CD4-positive, alpha-beta memory T cell (primary cell): ENCODE measurements at places on chromosomes 12 and 14. TPM values are rescaled to one million over a fixed set of nuclear protein-coding genes. Genes with fewer than 3 reads are reported as not detected.

DNA sequence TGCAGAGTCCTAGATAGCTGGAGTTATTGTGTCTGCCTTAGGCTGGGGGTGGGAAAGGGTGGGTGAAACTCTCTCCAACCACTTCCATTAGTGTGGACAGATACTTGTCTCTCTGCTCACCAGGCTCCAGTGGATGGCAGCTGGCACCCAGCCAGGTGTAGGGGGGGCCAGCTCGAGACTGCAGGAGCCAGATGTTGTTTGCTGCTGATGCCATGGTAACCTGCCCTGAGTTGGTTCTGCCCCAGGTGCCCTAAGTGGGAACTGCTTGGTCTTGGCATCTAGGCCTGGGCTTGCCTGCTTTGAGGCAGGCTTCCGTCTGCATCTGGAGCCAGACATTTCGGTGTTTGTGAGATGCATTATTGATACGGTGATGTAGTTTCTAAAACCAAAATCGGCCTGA, 82.2 kb downstream of the ADCK1 start:
- no peak for DNase-seq
- H3K36me3 ChIP-seq = no peaks in the 10 kb centered on the region

DNA sequence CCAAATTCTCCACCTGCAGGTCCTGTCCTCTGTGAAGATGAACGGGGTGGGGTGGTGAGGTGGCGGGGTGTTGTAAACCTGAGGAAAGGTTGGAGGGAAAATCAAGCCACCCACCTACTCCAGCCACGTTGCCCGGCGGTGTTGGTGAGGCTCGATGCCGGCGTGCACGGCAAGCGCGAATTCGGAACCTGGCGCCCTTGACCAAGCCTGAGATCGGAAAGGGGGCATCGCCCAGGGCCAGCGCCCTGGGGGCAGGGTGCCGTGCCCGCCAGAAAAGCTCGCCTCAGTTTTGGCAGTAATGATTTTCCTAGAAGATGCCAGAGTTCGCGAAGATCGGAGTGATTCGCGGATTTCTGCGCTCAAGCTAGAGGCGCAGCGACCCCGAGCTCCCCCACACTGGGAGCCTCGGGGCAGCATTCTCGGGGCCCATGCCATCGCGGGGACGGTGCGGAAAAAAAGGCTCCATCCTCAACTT, 817 bp downstream of the STXBP6 start:
- H3K27me3 ChIP-seq = peaks cover 21% of the 10 kb centered on the region
- H3K4me3 ChIP-seq = no peak overlapping the region
- no peaks in the 10 kb centered on the region for H3K36me3 ChIP-seq
- no peak overlapping the region for H3K27ac ChIP-seq

- DNase-seq = no peak
- H3K36me3 ChIP-seq = no peaks in the 10 kb centered on the region
- no peaks in the 10 kb centered on the region for H3K27me3 ChIP-seq
- peaks cover 15% of the 10 kb centered on the region for H3K4me1 ChIP-seq
These were observed 107.5 kb upstream of the DYRK2 start for GRCh38 chr12:67540920-67541624.

- DNase-seq = no peak
- no peaks in the 10 kb centered on the region for H3K4me1 ChIP-seq
- H3K27ac ChIP-seq = no peak overlapping the region
- no peaks in the 10 kb centered on the region for H3K27me3 ChIP-seq
- H3K4me3 ChIP-seq = no peak overlapping the region
These were observed 101.3 kb downstream of the SLC6A15 start for GRCh38 chr12:84811291-84811690.

- H3K27me3 ChIP-seq = no peaks in the 10 kb centered on the region
- peaks cover 6% of the 10 kb centered on the region for H3K36me3 ChIP-seq
- H3K27ac ChIP-seq = no peak overlapping the region
These were observed 33.3 kb upstream of the ALDH2 start for GRCh38 chr12:111733340-111733915.

GRCh38 chr12:59219148-59219547, 298.8 kb upstream of the LRIG3 start:
- no peaks in the 10 kb centered on the region for H3K4me1 ChIP-seq
- no peak for DNase-seq
- H3K36me3 ChIP-seq = no peaks in the 10 kb centered on the region
- no peak overlapping the region for H3K4me3 ChIP-seq
- no peaks in the 10 kb centered on the region for H3K27me3 ChIP-seq

- DNase-seq = no peak
- no peak overlapping the region for H3K27ac ChIP-seq
- H3K36me3 ChIP-seq = no peaks in the 10 kb centered on the region
- H3K4me3 ChIP-seq = no peak overlapping the region
- peaks cover 31% of the 10 kb centered on the region for H3K4me1 ChIP-seq
- H3K27me3 ChIP-seq = peaks cover 5% of the 10 kb centered on the region
These were observed 24.2 kb upstream of the INF2 start for GRCh38 chr14:104665114-104665656.

GRCh38 chr14:93005838-93006237, 82.9 kb downstream of the CHGA start:
- H3K27ac ChIP-seq = no peak overlapping the region
- no peaks in the 10 kb centered on the region for H3K27me3 ChIP-seq
- DNase-seq = no peak
- no peaks in the 10 kb centered on the region for H3K4me1 ChIP-seq
- no peaks in the 10 kb centered on the region for H3K36me3 ChIP-seq

DNA sequence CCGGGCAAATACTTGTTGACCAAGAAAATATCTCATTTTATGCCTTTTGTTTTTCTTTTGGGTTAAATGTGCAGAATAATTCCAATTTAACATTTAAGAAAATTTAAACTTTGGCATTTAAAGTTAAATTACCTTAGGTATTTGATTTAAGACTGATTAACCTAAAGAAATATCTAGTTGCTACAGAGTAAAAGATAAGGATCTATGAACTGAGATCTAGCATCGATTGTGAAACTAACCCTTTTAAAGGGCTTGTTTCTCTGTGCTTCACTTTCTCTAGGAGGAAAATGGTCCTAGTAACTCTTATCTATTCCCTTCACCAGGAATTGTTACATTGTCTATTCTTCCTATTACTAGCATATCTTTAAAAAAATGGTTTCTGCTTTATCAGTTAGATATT, 2.6 kb upstream of the TTC8 start:
- no peak overlapping the region for H3K27ac ChIP-seq
- no peaks in the 10 kb centered on the region for H3K27me3 ChIP-seq
- no peak overlapping the region for H3K4me3 ChIP-seq
- DNase-seq = no peak
- peaks cover 11% of the 10 kb centered on the region for H3K4me1 ChIP-seq

- H3K27ac ChIP-seq = no peak overlapping the region
- no peaks in the 10 kb centered on the region for H3K36me3 ChIP-seq
- H3K4me3 ChIP-seq = no peak overlapping the region
- DNase-seq = no peak
- no peaks in the 10 kb centered on the region for H3K27me3 ChIP-seq
These were observed 330.6 kb upstream of the FBXO33 start for GRCh38 chr14:39762576-39763401.

GRCh38 chr12:100699209-100699608, 95.4 kb upstream of the ANO4 start:
- no peaks in the 10 kb centered on the region for H3K36me3 ChIP-seq
- H3K4me3 ChIP-seq = no peak overlapping the region
- no peaks in the 10 kb centered on the region for H3K4me1 ChIP-seq
- no peak for DNase-seq

- H3K27me3 ChIP-seq = no peaks in the 10 kb centered on the region
- DNase-seq = no peak
- no peaks in the 10 kb centered on the region for H3K36me3 ChIP-seq
These were observed 73.1 kb upstream of the CLMN start for GRCh38 chr14:95392841-95393240.

Gene GPR65
- 14.2 TPM for total RNA-seq

Gene PRB2
- total RNA-seq = not detected

Gene NR1H4
- total RNA-seq = not detected

Gene OSGEP
- 75.9 TPM for total RNA-seq
